ENCODE measurements at places on chromosomes 7 and 10.

DNA sequence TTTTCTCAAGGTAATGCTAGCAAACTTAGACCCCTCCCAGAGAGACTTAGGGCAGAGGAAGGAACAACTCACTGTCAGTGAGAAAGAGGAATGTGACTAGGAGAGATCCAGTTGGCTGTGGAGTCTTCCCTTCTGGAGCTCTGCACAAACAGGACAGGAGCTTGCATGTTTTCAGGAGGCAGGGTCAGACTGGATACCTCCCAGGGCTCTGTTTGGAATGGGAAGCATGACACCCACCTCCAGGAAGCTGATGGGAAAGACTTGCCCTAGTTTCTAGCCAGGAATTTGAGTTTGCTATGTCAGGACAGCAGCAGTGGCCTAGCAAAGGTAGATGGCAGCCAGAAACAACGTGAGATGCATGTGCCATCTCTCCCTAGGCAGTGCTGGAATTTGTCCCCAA lies 40.6 kb downstream of the GHRHR start:
- no peak for DNase-seq

- DNase-seq, result no peak
Measured at GRCh38 chr7:50762337-50762736, 20.4 kb downstream of the GRB10 start.

- DNase-seq, result no peak
Measured at GRCh38 chr10:110642204-110643034, 1.7 kb upstream of the RBM20 start.

- DNase-seq, result peak; percentile 95
Measured at GRCh38 chr10:37976091-37976879, at the start of gene ZNF25. TSS of gene ZNF25 (minus strand) at chr10:37976647. CDS start at chr10:37971722, 4,925 bp downstream.

GRCh38 chr10:33248638-33249037 lies 85.8 kb downstream of the NRP1 start:
- DNase-seq, result no peak

- no peak for DNase-seq
Measured at GRCh38 chr10:5531558-5532306, 7.0 kb downstream of the CALML3 start.

GRCh38 chr10:51696251-51696650 lies 3.1 kb downstream of the CSTF2T start:
- DNase-seq, result no peak

DNA sequence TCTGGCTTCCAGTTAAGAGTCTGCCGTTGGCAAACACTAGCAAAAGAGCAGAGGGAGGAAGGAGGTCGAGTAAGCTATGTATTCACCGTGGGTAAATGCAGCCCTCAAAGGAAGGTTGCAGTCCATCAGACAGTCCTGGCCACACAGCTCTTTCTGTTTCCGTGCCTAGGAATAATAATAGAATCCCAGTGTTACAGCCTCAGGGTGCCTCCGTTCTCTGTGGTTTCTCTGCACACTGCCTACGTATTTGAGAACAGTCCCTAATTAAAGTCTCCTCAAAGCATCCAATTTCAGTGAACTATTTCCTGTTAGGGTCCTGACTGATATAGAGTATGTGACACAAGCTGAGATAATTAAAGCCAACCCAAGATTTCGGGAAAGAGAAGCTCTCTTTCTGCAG lies 176.7 kb downstream of the GPAM start:
- DNase-seq, result no peak

DNA sequence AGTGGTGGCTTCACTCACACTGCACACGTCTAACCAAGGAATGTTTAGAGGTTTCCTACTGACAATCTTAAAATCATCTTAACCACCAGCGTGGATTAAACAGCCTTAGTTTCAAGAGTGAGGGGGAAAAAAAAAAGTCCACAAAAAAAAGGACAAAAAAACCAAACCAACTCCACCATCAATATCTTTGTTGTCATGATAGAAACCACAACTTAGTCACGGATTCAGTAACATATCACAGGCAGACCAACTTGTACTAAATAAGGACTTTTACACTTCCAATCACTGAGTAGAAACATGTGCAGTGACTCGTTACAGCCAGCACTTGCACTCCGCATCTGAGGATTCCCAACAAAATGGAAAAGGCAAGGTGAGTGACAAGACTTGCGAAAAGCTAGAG lies 46.5 kb downstream of the FAM171A1 start:
- DNase-seq, result no peak

DNA sequence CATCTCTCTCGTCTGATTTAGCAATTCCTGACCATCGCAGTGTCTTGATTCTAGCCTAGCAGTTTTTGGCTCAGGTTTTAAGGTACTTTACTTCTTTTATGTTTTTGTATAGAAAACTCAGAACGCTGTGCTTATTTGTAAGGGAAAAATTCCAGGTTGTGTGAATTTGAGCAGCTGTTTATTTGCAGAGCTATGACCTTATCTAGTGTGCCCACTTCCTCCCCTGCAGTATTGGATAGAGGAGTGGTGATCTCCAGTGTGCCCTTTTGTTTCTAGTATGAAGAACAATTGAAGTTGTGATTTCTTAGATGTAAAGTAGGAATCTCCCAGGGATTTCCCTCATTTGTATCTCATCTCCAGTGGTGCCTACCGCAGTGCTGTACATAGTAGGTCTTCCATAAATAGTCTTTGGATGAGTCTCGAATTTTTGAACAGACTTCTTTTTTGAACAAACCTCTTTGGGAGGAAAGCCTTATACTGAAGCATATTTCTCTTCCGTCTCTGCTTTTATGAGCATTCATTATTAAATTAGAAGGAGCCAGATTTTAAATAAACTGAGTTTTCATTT lies 40.0 kb downstream of the GARS1 start:
- no peak for DNase-seq

DNA sequence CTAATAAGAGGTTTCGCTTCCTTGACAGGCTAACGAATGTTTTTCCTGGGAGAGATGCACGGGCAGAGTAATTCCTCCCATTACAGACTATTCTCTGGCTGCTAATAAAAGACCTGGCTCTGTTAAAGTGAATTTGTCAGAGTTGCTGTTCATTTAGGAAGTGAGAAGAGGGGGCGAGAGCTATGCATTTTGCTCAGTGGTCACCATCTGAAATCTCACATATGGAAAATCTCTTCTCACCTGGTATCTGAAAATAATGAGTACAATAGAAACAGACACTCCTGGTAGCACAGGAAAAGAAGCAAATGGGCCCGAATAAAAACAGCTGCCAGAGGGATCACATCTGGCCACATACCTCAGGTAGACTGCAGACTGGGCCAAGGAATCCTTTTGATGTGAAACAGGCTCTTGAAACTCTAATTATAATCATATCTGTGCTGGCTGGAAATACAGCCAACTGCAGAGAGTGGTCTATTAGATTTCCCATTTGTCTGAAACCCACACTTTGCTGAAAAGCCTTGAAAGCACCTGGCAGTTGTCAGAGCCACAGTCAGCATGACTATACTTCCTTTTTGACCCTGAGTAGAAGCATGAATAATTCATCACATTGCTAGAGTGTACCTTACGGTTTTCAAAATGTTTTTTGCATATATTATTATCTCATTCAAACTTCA lies 33.6 kb downstream of the AOAH start:
- no peak for DNase-seq

- DNase-seq, result no peak
Measured at GRCh38 chr10:10734356-10735064, 283.2 kb upstream of the CELF2 start.

- DNase-seq, result no peak
Measured at GRCh38 chr7:151309311-151309710, 32.3 kb upstream of the NUB1 start.

DNA sequence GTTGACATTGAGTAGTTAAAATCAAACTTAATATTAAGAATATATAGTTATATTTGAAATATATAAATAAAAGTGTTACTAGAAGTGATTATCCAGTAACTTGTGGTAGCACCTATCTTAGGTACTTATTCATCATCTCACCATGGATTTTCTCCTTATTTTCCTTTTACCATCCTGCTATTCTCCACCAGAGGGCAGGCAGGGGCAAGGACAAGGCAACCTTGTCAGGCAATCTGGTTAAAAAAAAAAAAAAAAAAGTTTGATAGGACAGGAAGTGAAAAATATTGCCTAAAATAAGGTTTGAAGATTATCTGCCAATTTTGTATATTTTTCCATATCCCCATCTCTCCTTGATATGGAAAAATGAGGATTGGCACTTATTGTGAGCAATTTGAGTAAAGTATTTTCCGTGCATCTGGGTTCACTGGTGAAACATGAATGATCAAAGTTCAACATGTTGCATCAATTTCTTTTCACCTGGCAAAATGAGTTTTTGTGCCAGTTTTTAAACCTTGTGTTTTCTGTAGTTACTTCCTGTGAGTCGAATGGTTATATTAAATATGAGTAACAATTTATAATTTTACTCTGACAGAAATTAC lies 256.7 kb downstream of the AGMO start:
- peak; percentile 22 for DNase-seq

DNA sequence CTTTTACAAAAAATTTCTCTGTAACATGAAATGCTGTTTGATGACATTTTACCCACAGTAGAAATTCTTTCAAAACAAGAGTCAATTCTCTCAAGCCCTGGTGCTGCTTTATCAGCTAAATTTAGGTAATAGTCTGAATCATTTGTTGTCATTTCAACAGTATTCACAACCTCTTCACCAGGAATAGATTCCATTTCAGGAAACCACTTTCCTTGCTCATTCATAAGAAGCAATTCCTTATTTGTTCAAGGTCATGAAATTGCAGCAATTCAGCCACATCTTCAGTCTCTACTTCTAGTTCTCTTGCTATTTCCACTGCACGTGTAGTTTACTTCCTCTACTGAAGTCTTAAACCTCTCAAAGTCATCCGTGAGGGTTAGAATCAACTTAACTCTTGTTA lies 14.1 kb downstream of the STAG3 start:
- DNase-seq, result no peak

- DNase-seq, result no peak
Measured at GRCh38 chr10:79146611-79147130, 77.9 kb downstream of the ZMIZ1 start.

- no peak for DNase-seq
Measured at GRCh38 chr10:25142116-25142864, 32.5 kb upstream of the GPR158 start.

DNA sequence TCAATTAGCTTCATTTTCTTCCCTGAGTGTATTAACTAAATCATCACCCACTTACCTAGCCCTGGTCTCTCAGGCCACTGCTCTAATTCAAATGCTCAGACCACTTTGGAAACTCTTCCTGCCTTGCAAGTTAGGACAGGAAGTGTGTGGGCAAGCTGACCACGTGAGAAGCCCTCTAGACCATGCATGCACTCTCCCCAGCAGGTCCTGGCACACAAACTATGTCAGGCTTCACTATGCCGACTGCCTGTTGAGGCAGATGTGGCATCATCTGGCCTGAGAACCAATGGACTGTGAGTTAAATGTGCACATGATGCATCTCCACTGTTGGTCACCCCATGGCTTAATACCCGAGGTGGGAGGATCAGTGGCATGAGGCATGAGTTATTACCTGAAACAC lies 439.6 kb downstream of the GRID1 start:
- no peak for DNase-seq

DNA sequence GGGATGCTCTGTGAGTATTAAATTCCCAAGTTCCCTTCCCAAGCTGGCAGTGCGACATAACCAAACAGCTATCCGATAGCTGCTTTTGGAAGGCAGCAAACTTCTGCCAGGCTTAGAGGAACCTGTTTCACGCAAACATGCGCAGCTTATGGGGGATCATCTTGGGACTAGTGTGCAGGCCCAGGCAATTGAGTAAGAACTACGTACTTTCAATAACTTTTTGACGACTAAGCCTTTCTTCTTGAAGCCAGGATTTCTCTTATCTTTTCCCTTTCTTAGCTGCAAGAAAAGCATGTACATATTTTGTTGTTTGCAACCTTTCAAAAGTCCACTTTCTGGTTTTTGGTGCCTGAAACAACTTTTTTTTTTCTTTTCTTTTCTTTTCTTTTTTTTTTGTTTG lies 28.7 kb upstream of the SEPHS1 start:
- no peak for DNase-seq

- DNase-seq, result no peak
Measured at GRCh38 chr7:1978656-1979590, 253.8 kb downstream of the MAD1L1 start.

DNA sequence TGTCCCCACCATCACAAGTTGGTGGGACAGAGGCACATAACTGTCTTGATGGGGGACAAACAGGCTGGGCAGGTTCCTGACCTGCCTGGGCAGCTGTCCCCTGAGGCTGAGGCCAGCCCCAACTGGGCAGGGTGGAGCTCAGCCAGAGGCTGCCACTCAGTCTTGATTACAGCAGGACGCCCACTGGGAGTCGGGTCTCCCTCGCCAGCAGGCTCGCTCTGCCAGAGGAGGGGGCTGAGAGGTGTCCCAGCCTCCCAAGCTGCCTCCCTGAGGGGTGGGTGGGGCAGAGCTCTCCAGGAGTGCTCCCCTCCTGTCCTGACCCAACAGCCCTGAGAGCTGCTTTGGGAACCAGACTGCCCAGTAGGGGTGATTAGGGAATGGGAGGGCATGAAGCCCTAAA lies 1.8 kb upstream of the CAMK2G start:
- DNase-seq, result no peak

- DNase-seq, result no peak
Measured at GRCh38 chr7:37405603-37406122, 43.0 kb downstream of the ELMO1 start.

DNA sequence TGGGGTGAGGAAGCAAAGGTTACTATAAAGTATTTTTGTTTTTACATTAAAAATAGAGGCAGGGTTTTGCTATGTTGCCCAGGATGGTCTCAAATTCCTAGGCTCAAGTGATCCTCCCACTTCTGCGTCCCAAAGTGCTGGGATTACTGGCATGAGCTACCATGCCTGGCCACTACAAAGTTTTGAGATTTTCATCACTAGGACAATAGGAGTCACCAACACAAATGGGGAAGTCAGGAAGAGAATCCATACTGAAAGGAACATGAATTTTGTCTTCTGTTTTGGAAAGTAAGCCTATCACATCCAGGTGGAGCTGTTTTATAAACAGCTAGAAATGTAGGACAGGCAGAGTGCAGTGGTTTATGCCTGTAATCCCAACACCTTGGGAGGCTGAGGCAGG lies 20.0 kb upstream of the CAPZA2 start:
- no peak for DNase-seq

- DNase-seq, result no peak
Measured at GRCh38 chr10:84996580-84996979, 668.2 kb downstream of the CCSER2 start.

DNA sequence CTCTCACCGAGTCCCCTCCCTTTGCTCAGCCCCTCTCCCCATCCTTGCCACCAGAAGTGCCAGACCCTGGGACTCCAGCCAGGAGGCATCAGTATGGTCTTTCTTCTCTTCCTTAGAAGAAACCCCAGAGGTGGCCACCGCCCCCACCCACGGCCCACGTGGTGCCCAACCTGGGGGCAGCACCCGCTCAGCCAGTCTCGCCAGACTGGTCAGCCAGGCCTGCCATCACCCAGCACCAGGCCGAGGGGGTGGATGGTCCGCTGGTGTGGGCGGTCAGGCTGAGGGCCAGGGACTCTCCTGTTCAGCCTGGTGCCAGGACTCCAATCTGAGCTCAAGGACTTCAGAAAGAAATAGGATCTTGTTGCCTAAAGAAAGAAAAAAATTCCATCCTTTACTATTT lies 5.8 kb upstream of the CLDN4 start:
- no peak for DNase-seq

Data from DMS 273 treated with DMSO at 0.1 percent for 48 hours (cell line).